ENCODE measurements at places on chromosomes 11 and 22. TPM values are rescaled to one million over a fixed set of nuclear protein-coding genes. Genes with fewer than 3 reads are reported as not detected.

- H3K36me3 ChIP-seq: peaks cover 44% of the 10 kb centered on the region
- H3K4me3 ChIP-seq: no peak overlapping the region
Observed at GRCh38 chr11:10627816-10628215, 59.4 kb upstream of the LYVE1 start.

GRCh38 chr11:89536926-89537325 lies 45.8 kb upstream of the NOX4 start:
- no peaks in the 10 kb centered on the region for H3K36me3 ChIP-seq
- no peak overlapping the region for H3K4me3 ChIP-seq
- H3K4me1 ChIP-seq: no peaks in the 10 kb centered on the region
- no peak overlapping the region for H3K27ac ChIP-seq

GRCh38 chr11:78465169-78465942 lies 47.7 kb upstream of the GAB2 start:
- no peak overlapping the region for H3K4me3 ChIP-seq
- peaks cover 18% of the 10 kb centered on the region for H3K36me3 ChIP-seq
- no peaks in the 10 kb centered on the region for H3K27me3 ChIP-seq
- DNase-seq: no peak

The SLC25A45 gene
- 5.9 TPM for total RNA-seq

The DSCAML1 gene
- total RNA-seq: 0.58 TPM
